Small intestine (tissue), 16 donors: ENCODE measurements at places on chromosomes 1 and 21.
A peak's percentile ranks its signal among the peaks of the same experiment; 100 is the strongest.

DNA sequence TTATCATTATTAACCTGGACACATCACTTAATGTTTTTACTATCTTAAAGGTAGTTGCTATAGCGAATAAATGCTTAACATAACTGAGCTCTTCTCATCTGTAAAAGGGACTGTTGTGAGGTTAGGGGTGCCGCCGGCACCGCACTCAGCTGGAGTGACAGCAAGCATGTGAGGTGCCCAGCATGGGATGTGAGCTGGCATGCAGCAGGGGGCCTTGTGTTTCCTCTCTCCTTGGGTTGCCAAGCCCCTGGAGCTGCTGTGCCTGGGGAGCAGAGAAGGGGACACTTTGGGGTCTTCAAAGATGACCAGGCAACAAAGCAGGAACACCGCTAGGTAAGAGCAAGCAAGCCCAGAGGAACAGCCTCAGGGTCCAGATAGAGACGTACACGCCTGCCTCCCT lies 2.1 kb upstream of the ZC3H12A start:
- no peaks in the 10 kb centered on the region for H3K27me3 ChIP-seq
- H3K4me3 ChIP-seq, result no peak overlapping the region
- peak overlapping the region; percentile 83 for H3K27ac ChIP-seq
- H3K36me3 ChIP-seq, result peaks cover 2% of the 10 kb centered on the region

GRCh38 chr1:172746091-172746949 lies 87.4 kb downstream of the FASLG start:
- no peaks in the 10 kb centered on the region for H3K27me3 ChIP-seq
- DNase-seq, result peak; percentile 78
- H3K36me3 ChIP-seq, result no peaks in the 10 kb centered on the region
- H3K4me3 ChIP-seq, result no peak overlapping the region

DNA sequence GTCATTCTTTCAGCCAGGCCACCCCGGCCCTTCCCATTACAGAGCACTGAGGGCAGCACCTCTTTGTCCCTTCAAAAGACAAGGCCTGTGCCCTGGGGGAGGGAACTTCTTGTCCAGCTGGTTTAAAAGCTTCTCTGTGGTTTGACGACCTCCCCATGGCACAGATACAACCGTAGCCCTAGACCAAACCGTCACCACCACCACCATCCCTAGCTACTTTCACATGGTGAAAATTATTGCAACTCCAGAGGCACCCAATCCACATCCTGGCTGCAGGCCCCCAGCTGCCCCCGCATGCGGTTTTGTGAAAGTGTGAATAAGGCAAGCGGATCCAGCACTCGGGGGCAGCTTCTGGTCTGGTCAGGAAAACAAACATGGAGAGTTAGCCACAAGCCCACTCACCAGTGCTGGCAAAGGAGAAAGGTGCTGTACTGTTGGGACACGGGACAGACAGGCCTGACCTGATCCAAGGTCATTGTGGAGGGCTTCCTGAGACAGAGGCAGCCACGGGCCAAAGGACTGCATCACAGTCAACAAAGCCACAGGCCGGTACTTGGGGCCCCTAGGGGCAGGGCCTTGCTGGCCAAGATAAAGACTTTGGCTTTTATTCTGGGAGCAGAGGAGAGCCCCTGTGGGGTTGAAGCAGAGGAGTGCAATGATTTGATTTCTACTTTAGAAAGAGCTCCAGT lies 31.2 kb downstream of the CDCA8 start:
- H3K27ac ChIP-seq, result no peak overlapping the region
- no peaks in the 10 kb centered on the region for H3K27me3 ChIP-seq
- no peaks in the 10 kb centered on the region for H3K4me1 ChIP-seq

- H3K4me1 ChIP-seq, result no peaks in the 10 kb centered on the region
- H3K4me3 ChIP-seq, result no peak overlapping the region
- H3K27ac ChIP-seq, result no peak overlapping the region
- no peaks in the 10 kb centered on the region for H3K27me3 ChIP-seq
- DNase-seq, result no peak
Observed at GRCh38 chr1:98797506-98797905, 136.0 kb downstream of the SNX7 start.

DNA sequence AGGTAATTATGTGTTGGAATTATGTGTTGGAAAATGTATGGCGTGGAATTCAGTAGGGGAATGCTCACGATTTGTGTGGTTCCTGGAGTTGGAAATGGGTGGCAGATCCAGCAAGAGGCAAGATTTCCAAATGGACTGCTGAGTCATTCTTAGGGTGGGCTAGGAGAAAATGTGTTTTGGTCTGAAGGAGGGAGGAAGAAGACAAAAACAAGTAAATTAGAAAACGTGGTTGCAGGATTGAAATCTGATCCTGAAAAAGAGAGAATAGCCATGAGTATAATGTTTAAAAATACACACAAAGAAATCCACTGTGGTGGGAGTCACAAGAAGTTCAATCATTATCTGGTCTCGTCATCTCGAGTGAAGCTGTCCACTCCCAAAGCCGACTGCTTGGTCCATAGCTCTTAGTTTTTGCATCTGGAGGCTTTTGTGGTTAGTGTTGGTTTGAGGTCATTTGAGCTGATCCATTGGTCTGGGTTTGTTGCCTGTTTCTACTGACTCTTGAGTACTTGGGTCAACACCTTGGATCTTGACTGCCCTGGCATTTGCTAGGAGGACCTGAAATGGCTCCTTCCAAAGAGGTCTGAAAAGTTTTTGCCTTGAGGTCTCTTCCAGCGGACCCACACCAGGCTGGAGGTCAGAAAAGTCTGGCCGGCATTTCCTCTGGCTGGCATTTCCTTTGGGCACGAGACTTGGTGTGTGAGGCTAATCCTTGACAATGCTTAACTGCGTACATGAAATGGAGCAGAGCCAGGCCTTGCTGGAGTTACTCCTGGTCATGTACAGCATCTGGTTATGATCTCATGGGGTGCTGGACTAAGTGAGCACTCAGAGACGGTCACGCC lies 9.2 kb downstream of the MX2 start:
- no peaks in the 10 kb centered on the region for H3K27me3 ChIP-seq
- H3K4me1 ChIP-seq, result peaks cover 2% of the 10 kb centered on the region
- no peaks in the 10 kb centered on the region for H3K36me3 ChIP-seq
- H3K4me3 ChIP-seq, result no peak overlapping the region

- DNase-seq, result no peak
- H3K36me3 ChIP-seq, result no peaks in the 10 kb centered on the region
- peaks cover 14% of the 10 kb centered on the region for H3K4me1 ChIP-seq
Observed at GRCh38 chr21:43734928-43735229, 15.9 kb downstream of the PDXK start.

DNA sequence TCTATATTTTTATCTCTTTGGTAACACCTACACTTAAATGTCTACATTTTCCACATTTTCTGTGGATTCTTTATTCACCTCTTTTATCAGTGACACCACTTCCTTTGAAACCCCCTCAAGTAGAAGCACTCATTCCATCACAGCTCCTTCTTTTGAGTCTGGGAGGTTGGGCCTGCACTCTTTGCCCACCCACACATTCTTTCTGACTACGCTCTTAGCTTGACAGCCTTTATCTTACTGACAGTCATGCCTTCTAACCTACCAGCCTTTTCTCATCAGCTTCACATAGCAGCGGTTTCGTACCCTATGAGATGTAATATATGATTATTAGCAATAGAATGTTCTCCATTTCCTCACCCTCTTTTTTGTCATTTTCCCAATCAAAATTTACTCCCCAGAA lies 151.9 kb downstream of the TNFSF18 start:
- DNase-seq, result no peak
- no peak overlapping the region for H3K4me3 ChIP-seq
- H3K27me3 ChIP-seq, result no peaks in the 10 kb centered on the region

DNA sequence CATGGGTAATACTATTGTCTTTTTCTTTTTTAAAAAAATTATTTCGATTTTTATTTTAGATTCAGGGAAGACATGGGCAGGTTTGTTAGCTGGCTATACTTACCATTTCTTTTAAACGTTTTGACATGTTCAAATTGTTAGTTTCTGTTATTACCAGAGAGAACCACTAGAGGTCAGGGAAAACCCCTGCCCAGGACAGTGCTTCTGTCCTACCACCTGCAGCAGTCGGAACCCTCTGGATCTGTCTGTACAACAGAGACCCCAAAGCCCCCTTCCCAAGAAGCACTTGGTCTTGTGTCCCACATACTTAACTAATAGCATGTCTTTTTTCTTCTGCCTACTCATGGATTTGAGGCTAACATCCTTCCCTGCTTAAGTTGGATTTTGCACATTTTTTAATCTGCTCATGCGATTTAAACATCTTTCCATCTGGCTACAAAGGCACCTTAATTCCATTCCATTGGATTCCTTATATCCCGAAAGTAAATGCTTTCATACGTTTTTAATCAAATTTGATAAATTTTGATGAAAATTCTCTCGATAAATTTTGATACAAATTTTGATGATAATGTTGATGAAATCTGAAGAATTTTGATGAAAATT lies 10.0 kb upstream of the C1orf115 start:
- H3K4me3 ChIP-seq, result no peak overlapping the region
- no peaks in the 10 kb centered on the region for H3K4me1 ChIP-seq
- no peaks in the 10 kb centered on the region for H3K27me3 ChIP-seq
- no peaks in the 10 kb centered on the region for H3K36me3 ChIP-seq
